ENCODE measurements at places on chromosomes 7 and 10.

DNA sequence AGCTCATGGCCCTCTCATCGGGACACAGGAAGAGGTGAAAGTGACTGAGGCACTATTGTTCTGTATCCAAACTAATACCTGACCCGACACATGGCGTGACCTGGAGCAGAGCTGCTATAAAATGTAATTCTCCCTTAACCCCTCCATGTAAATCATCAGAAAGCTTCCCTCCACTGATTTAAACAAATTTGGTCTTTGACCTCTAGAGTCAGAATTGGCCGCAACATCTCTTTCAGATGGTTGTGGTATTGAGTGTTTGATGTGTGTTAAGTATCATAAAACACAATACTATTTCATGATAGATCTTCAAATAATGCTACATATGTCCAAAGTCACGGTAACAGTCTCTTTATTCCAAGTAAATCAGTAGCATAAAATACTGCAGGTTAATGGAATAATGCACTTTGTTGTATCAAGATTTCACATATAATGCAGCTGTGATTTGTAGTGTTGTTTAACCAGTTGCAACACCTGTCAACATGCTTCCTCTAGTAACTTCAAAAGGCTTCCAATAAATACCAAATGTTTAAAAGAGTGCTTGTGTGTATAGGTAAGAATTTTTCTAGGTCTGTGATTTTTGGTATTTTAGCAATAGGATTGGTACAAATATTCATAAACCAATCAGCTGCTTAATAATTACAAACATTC lies 144.3 kb downstream of the AGMO start:
- DNase-seq, result no peak

DNA sequence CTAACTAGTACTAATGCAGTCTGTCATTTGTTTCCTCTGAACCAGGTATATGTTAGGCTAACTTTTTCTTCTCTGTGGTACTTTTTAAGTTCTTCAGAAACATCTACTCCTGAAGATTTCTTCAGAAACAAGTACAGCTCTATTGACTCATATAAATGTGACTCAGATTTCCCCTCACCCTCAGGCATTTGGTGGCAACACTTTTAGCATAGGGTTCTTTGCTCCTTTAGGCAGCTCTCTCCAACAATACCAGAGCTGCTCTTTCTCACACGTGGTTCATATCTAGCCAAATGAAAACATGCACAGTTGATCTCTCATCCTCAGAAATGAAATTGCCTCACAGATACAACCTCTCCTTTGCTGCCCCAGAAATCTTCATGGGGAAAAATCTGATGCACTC lies 939.8 kb downstream of the SORCS1 start:
- DNase-seq, result no peak

GRCh38 chr7:51354897-51355296 lies 38.3 kb upstream of the COBL start:
- DNase-seq, result no peak

DNA sequence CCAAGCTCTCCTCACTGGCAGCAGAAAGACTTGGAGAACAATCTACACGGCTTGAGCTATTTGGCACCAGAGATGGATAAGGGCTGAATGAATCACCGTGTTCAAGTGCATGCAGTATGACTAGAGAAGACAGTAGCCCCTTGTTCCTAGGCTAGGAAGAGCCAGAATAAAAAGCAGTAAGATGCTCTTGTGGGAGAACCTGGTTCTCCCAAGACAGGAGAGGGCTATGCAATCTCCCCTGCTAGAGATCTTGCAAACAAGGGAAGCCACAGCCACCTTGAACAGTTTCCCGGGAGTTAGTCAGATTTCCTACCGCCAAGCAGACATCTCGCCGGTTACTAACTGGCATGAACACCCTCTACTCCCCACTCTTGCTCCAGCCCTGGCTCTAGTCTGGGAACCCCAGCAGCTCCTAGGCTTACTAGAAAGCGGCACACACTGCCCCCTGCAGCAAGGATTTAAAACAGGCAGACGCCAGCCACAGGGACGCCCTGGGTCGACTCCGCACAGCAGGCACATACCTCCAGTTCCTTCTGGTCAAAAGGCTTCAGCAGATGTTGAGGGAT lies 107.3 kb downstream of the SMURF1 start:
- DNase-seq, result no peak

DNA sequence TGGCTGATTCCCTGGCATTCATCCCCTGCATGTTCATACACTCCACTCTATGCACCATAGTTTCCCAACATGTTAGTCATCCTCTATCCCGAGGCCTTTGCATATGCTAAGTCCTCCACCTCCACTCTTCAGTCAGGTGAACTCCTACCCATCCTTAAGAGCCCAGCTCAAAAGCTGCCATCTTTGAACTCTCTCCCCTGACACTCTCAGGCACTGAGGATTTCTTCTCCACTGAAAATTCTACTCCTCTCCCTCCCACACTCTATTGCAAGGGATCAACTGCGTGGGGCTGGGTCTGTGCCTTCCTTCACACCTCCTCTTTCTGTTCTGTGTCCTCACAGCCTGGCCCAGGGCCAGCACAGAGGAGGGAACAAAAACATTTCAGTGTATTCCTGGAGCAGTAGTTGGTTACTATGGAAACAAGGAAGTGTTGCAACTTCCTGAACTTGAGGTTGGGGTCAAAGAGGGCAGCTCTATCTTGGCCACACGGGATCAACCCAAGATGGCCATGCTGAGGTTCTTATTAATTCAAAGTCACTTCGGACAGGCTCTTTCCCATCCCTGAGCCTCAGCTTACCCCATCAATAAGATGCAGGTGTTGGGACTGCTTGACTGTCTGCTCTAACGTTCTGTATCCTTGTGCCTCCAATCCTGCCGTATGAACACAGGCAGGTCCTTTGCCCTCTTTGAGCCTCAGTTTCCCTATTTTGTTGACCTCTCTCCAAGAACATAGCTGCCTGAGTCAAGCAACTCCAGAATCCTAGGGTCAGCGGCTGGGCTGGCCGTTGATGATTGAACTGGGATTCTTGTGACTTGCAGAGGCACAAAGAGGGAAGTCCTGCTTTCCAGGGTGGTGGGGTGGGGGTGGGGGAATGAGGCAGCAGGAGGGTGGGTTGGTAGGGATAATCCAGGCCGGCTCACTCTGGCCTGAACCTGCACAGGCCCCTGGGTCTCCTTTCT lies 15.5 kb downstream of the ZMIZ1 start:
- DNase-seq, result no peak

Data from stimulated activated CD8-positive, alpha-beta memory T cell treated with anti-CD3 and anti-CD28 coated beads, Interleukin-2, amount 100 ng/mL, for 1 hour (primary cell).